Omental fat pad (tissue), 4 donors: ENCODE measurements at places on chromosomes 7 and 10. TPM values are rescaled to one million over a fixed set of nuclear protein-coding genes. Genes with fewer than 3 reads are reported as not detected.

The OR13A1 gene
- total RNA-seq: not detected

The SRRT gene
- 87.3 TPM for total RNA-seq

The RBP3 gene
- not detected for total RNA-seq

The HPS1 gene
- total RNA-seq: 39.0 TPM

The LFNG gene
- total RNA-seq: 22.3 TPM

The ZNF25 gene
- total RNA-seq: 11.1 TPM

The AGR2 gene
- total RNA-seq: not detected

The DPY19L1 gene
- 14.3 TPM for total RNA-seq

The GPR158 gene
- 0.19 TPM for total RNA-seq

DNA sequence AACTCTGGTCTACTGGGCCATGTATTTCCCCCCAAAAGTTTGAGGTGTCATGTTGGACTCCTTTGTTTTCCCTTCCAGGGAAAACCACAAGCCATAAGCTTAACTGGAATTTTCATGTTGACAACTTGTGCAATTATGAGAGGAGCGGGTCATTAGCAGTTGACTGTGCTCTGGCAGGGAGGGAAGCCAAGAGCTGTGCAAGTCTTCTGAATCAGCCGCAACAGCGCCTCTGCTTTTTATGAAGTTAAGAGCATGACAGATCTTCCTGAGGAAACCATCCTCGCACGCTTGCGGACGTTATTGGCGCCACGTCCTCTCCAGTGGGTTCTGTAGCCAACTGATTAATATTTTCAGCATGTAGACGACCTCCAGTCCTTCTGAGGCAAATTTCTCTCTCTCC is 148.7 kb upstream of the MKI67 start:
- no peak for DNase-seq

- DNase-seq: no peak
These were observed 681 bp upstream of the SPOCK2 start for GRCh38 chr10:72088889-72089575.

DNA sequence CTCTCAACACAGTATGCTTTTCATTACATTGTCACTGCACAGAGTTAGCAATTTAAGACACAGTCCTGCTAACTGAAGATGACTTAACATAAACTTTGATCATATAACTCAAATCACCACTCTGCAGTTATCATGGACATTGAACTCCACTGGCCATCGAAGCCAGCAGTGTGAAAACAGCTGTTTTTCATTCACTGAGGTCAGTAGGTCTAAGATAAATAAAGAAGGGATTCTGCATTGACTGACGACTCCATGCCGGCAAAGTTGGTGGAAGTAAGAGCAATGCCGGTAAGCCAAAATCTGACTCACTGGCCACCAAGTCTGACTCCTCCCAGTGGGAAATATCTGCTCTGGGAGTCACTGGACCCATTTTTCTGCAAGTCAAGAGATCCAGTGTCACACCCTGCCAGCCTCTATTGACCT is 449.9 kb upstream of the ANKRD30A start:
- DNase-seq: no peak

GRCh38 chr10:112907893-112908292 is 42.2 kb upstream of the TCF7L2 start:
- no peak for DNase-seq

GRCh38 chr7:108384716-108385483 is 71.3 kb downstream of the NRCAM start:
- DNase-seq: no peak

GRCh38 chr10:110861930-110862649 is 9.6 kb upstream of the PDCD4 start:
- DNase-seq: no peak

GRCh38 chr7:70353330-70353945 is 755.2 kb downstream of the AUTS2 start:
- DNase-seq: no peak

DNA sequence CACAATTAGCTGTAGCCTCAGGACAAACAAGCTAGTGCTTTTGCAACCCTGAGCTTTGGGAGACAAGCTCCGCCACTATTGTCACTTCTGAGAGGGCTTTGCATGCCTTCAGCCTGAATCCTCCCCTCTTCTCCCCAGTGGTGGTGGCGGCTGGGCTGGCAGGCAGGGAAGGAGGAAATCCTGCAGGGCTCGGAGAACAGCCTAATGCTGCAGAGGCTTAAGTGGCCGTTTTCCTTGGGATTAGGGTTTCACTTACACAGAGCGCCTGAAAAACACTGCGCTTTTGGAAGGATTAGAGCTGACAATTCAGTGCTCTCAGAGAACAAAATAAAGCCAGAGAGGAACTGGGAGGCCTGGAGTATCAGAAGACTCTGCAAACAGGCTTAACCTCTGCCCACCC is 71.3 kb downstream of the PAX2 start:
- no peak for DNase-seq

DNA sequence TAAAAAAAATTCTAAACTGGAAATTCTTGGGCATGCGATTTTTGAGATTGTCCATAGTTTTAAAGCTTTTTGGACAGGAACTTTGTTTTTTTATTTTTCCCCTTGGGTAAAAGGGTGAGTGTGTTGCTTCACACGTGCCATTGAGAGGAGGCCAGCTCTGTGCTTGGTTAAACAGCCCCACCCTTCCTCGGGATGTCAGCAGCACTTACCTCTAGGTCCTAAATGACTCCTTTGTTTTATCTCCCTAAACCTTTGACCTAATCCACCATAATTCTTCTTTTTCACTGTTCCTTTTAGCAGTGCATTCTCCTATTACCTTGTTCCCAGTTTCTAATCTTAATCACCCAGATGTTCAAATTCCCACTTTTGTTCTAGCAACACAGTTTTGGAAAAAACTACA is 83.5 kb downstream of the SEMA3D start:
- DNase-seq: no peak

DNA sequence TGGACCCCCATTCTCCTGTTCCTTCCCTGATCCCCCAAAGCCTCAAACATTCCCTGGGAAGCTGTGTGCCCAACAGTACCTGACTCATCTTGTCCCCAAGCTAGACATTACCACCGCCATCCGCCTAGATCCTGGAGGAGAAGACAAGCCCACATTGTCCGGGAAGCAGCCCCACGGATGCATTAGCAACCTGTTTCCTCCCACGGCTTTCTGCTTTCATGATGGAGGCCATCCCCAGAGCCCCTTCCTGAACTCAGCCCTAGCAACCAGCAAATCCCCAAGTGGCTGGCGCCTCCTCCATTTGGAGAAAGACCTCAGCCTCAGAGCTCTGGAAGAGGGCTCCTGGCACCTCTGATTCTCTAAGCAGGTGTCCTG is 2.3 kb upstream of the SLC29A3 start:
- DNase-seq: no peak

DNA sequence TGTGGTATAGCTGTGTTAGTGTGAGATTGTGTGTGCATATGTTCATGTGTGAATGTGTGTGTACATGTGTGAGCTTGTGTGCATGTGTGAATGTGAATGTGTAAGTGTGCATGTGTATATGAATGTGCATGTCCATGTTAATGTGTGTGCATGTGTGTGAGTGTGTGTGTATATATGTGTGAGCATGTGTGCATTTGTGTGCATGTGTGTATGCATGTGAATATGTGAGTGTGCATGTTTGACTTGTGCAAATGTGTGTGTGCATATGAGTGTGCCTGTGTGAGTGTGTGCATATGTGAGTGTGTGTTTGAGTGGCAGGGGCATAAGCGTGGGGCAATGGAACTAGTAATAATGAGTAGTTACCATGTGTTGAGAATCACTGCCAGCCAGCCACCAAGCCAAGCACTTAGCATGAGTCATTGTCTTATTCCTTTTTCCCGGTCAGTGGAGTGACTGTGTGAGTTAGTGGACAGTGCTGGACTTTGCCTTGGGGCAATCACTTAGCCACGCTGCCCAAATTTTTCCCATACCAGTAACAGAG is 46.3 kb upstream of the SHH start:
- peak; percentile 7 for DNase-seq

GRCh38 chr7:52504561-52504960 is 530.9 kb upstream of the POM121L12 start:
- DNase-seq: no peak

GRCh38 chr7:26100406-26101339 is 51.3 kb upstream of the NFE2L3 start:
- DNase-seq: no peak

DNA sequence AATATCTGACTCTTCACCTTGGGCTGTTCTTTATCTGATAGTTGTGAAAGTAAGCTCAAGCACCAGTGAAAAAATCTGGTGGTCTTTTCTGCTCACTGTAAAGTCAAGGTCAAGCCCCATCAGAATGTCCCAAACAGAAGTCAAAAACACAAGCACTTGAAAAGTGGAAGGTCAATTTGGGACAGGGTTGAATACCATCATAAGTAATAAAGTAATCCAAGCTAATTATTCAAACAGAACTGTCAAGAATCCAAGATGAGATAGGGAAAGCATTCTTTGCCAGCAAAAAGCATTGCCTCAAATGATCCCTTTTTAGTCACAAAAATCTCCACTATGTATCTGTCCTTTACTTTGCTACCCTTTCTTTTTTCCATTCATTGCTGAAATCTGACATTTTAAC is 430.1 kb upstream of the NPVF start:
- no peak for DNase-seq

DNA sequence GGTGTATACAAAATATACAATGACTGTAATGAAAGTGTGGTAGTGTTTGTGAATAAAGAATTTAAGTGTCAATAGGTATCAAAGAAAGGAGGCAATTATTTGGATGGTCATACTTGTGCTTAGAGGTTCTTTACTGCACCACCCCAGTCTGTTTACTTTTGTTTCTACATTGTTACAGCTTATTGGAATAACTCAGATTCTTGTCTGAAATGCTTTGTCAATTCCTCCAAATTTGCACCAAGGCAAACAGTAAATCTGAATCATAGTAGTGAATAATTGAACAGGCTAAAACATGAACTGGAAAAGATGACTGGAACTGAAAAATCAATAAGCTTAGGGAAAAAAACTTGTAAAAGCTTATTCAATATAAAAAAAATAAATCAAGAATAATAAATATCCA is 319.2 kb downstream of the EXOC4 start:
- no peak for DNase-seq

DNA sequence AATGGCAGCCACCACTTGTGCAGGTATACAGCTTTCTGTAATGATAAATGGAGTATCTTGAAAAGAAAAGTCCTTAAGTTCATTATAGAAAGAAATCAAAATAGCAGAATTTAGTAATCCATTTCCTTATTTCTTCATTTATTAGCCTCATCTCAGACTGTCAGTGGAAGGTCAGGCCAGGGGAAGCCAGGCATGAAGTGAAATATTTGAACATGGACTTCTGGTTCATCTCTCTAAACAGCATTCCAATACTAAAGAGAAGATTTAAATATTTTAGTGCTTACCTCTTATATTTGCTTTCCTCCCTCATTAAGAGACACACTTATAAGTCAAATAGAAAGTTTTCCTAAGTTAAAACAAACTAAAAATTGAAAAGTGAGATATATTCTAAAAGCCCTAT is 26.8 kb downstream of the TRDMT1 start:
- DNase-seq: no peak

GRCh38 chr10:110397856-110398255 is 93.1 kb upstream of the SMNDC1 start:
- DNase-seq: no peak

DNA sequence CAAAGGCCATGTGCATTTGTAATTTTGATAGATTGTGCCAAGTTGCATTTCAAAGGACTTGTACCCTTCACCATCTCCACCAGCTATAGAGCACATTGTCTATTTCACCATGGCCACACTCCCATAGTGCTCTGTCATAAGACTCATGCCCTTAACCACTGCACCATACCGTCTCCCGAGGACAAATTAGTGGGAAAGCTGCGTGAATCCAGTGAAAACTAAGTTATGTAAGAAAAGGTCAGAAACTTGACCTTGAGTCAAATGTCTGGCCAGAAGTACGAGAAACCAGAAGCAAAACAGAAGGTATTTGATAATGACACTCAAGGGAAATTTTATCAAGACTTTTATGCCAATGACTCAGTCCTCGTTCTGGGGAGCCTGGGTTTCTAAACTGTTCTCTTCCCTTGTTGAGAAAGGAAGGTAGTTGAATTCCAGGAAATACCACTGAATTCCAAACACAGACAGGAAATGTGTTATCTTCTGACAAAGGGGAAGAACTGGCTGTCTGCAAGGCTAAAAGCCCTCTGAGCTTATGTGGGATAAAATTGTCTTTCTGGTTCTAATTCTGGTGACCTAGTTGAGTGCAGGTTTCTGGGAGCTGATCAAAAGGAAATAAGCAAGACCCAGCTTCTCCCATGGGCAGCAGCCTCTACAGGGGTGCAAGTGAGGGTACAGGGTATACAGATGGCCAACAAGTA is 49.7 kb downstream of the CDK1 start:
- no peak for DNase-seq

GRCh38 chr10:93063144-93063976 is 2.8 kb downstream of the CYP26C1 start:
- no peak for DNase-seq

GRCh38 chr10:56035489-56035888 is 325.6 kb downstream of the ZWINT start:
- DNase-seq: no peak
